ENCODE measurements at places on chromosomes 2 and 18. TPM values are rescaled to one million over a fixed set of nuclear protein-coding genes. Genes with fewer than 3 reads are reported as not detected.

- H3K4me1 ChIP-seq, result no peaks in the 10 kb centered on the region
- no peaks in the 10 kb centered on the region for H3K27me3 ChIP-seq
- no peak overlapping the region for H3K4me3 ChIP-seq
- no peaks in the 10 kb centered on the region for H3K36me3 ChIP-seq
- no peak overlapping the region for H3K27ac ChIP-seq
- DNase-seq, result no peak
Observed at GRCh38 chr2:144607891-144608521, 88.1 kb upstream of the ZEB2 start.

DNA sequence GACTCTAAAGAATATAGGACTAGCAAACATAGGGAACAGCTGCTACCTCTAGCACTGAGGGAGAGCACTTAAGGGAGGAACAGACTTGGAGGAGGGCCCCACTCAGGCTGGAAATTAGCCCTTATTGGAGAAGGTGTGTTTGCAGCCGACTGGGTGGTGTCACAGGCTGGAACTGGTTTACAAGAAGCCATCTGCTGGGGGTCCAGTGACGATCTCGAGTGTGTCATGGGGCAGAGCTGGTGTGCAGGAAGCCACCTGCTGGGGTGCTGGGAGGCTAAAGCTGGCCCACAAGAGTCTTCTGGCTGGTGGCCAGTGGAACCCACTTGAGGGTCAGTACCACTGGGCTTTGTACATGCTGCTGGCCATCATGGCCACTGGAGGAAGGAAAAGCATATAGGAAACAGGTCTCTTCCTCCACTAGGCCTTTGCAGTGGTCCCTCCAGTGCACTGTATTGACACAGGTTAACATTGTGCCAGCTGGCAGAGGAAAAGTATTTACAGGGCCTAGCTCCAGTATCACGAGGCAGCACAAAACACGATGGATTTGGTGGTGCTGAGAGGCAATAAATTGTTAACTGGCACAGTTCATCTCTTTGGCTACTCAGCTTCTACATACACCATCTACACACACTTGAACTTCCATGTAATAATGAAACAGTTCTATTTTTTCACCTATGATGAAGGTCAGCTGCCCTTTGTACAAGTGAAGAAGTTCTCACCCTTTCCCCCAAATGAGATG lies 43.6 kb downstream of the MAP3K20 start:
- DNase-seq, result no peak
- H3K4me1 ChIP-seq, result no peaks in the 10 kb centered on the region
- no peak overlapping the region for H3K27ac ChIP-seq
- no peak overlapping the region for H3K4me3 ChIP-seq
- H3K36me3 ChIP-seq, result peaks cover 7% of the 10 kb centered on the region

GRCh38 chr2:127826047-127826446 lies 15.1 kb upstream of the WDR33 start:
- H3K27me3 ChIP-seq, result no peaks in the 10 kb centered on the region
- H3K36me3 ChIP-seq, result peaks cover 2% of the 10 kb centered on the region
- no peak overlapping the region for H3K4me3 ChIP-seq
- no peaks in the 10 kb centered on the region for H3K4me1 ChIP-seq
- no peak for DNase-seq
- no peak overlapping the region for H3K27ac ChIP-seq

The L3MBTL4 gene
- total RNA-seq, result 8.0 TPM

The NEU2 gene
- total RNA-seq, result not detected

The SERPINB2 gene
- not detected for total RNA-seq

Measured in progenitor cell of endocrine pancreas (in vitro differentiated cells).